A549 treated with CpdA at 1 μM for 4 hours (cell line): ENCODE measurements at places on chromosomes 13 and 19. TPM values are rescaled to one million over a fixed set of nuclear protein-coding genes. Genes with fewer than 3 reads are reported as not detected.

KLK12 gene
- not detected in 5 replicates for total RNA-seq

ZNF649 gene
- 0.13 to 0.45 TPM (median 0.20 TPM) in 5 replicates for total RNA-seq

LMTK3 gene
- 2.7 to 4.7 TPM (median 4.4 TPM) in 5 replicates for total RNA-seq

PSG1 gene
- total RNA-seq, result 0.20 to 0.39 TPM (median 0.24 TPM) in 5 replicates

FCGBP gene
- 0.49 to 1.1 TPM (median 0.99 TPM) in 5 replicates for total RNA-seq

ZNF546 gene
- 2.0 to 3.1 TPM (median 2.4 TPM) in 5 replicates for total RNA-seq
